ENCODE measurements at places on chromosomes 4 and X.
A peak's percentile ranks its signal among the peaks of the same experiment; 100 is the strongest.

- peak; percentile 13 for DNase-seq
Observed at GRCh38 chr4:173317004-173317403, 17.2 kb downstream of the HMGB2 start.

DNA sequence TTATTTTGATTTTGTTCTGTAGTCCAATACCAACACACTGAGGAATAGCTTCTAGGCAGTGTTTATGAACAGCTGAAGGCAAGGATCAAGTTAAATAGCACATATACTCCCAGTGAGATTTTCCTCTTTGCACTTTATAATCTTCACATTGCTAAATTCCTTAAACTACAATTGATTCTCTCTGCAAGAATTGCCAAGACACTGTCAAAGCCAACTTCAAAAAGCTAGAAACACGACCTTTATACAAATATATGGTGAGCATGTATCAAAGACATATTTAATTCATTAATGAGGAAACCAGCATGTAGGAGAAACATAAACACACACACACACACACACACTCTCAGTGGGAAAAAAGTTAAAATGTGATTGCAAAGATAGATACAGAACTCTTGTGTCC, 86.4 kb upstream of the FAM9C start:
- DNase-seq = no peak

DNA sequence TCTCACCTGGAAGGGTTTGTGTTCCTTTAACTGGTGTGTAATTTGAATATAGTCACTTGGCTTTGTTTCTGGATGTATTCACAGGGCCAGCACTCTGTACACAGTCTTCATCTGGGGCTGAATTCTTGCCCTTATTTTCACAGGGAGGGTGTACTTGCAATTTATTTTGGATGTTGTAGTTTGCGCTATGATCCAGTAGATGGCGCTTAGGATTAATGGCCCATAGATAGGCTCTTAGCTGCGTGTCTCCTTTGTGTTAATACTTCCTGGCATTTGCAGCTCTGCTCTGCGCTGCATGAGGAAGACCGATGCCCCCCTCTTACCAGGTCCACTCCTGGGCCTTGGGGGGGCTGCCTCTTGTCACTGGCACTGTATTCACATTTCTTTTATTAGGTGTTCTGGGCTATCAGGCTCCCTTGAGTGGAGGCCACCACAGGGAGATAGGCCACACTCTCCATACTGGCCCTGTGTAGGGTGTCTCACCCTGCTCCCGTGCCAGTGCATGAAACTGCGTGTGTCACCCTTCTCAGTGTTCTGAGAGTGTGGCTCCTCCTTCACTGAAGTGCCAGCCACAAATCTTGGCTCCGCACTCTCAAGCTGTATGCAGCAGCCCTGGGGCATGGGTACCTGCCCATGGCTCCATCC, 562.2 kb downstream of the ZIC3 start:
- peak; percentile 14 for DNase-seq

DNA sequence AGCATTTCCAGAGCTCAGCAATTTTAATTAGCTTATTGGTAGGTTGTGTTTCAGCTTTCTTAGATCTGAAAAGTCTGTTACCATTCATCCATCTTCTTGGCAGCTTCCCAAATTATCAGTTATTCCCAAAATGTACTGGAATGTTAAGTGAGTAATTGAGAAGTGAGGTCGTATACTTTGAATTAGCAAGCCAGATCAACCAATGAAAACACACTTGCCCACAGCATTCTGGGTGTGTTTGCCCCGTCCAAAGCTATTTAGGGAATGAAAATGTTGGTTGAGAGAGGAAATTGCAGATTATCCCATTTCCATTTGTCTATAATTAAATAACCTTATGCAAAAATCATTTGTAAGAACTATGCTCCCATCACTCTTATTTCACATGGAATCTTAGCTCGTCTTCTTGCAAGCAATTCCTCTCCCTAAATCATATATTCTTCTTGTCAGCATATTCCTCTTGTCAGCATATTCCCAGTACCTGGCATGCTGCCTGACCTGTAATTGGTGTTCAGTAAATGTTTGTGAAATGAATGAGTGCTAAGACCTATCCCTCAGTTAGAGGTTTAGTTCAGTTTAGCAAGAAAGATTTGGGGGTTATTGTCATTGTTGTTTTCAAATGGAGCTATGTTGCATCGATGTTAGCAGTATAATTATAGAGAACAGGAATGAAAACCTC, 23.3 kb upstream of the ANTXR2 start:
- DNase-seq = no peak

DNA sequence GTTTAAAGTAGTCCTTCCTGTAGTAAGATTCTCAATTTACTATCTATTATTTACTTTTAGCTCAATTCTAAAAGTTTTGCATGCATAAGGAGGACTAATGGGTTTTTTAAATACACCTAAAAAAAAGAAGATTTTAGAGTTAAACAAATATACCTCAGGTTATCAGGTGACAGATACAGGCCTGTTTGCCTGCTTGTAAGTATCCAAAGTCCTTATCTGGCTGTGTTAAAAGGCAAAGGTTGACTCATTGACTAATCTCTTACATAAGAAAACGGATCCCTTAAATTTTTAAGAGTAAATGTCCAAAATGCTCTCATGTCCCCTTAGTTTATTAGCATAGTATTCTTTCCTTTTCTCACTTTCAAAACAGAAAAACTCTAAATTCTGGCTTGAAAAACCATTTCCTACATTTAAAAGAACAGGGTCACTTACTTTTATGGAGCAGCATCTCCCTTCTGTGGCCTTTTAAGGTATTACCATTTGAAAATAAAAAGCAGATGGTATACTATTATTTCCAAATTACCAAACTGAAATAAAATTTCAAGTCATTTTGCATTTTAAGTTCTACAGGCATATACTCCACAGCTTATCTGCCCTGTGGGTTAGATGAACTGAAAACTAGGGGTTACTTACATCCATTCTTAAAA, 4.5 kb downstream of the CBR4 start:
- no peak for DNase-seq

DNA sequence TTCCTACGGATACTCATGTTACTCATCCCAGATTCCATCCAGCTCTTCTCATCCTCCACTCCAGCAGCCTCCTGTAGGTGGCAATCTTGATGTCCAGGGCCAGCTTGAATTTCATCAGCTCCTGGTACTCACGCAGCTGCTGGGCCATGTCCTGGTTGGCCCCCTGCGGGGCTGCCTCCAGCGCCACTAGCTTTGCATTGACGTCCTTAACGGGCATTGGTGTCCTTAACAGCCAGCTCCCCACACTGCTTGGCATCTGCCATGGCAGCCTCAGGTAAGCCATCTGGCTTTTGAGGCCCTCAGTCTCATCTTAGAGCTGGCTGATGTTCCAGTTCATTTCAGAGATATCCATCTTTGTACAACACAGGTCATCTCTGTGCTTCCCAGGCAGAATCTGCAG, 223.7 kb downstream of the FGF13 start:
- no peak for DNase-seq

GRCh38 chr4:66585767-66586166, 915.5 kb upstream of the EPHA5 start:
- no peak for DNase-seq

DNA sequence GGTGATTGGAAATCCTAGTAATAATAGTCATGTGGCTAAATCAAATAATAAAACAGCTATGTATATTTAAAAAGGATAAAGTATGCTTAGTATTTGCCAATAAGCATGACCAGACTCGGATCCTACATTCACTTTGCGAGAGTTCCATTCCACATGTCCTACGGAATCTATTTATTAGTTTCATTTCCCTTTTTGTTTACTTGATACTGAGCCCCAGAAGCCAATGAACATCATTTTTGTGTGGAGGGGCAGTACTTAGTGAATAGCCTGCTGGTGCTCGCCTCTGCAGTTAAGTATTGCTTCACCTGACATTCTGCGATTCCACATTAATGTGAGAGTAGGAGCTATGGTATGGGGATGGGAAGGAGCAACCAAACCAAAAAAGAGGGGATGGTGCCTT, 58.5 kb upstream of the NAP1L5 start:
- DNase-seq = no peak

DNA sequence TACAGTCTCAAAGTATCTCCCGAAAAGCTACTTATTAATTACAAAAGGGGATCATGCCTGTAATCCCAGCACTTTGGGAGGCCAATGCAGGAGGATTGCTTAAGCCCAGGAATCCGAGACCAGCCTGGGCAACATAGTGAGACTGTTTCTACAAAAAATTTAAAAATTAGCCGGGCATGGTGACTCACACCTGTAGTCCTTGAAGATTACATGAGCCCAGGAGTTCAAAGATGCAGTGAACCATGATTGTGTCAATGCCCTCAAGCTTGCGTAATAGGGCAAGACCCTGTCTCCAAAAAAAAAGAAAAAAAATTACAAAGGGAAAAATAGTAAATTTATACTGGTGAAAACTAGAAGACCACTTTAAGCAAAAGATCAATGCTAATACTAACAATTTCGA, 3.3 kb upstream of the PORCN start:
- DNase-seq = no peak

DNA sequence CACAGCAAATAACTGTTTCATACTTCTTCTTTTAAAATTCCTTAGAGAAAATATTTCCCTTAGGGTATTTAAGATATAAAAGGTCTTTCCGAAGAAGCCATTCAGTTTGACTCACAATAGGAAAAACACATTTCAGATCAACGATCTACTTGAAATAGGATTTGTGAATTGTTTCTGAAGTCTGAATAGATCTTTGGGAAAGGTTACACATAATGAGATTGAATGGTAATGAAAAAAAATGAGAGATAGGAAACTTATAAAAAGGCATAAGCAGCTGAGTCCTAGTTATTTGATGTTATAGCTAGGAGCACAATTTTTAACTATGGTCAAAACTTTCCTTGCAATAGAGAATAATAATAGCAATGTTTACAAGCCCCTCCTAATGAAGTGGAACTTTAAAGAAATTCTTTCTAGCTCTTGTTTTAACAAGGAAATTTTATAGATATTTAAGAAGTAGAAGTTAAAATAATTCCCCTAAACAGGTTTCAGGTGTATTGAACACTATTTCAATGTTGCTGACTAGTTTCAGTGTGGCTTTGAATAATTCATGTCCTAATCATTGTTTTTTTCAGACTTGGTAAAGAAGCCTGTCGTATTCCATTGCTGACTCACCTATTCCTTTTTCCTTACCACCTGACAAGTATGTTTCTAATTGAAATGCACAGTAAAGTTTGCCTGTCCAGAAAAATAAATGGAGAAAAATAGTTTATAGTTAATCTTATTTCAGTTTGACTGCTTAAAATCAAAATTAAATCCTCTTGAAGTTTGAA, 89.1 kb downstream of the PCDH18 start:
- DNase-seq = no peak

GRCh38 chr4:82787342-82787741, 11.3 kb downstream of the SCD5 start:
- DNase-seq = no peak

GRCh38 chr4:156800463-156800862, 171.1 kb downstream of the PDGFC start:
- DNase-seq = no peak

DNA sequence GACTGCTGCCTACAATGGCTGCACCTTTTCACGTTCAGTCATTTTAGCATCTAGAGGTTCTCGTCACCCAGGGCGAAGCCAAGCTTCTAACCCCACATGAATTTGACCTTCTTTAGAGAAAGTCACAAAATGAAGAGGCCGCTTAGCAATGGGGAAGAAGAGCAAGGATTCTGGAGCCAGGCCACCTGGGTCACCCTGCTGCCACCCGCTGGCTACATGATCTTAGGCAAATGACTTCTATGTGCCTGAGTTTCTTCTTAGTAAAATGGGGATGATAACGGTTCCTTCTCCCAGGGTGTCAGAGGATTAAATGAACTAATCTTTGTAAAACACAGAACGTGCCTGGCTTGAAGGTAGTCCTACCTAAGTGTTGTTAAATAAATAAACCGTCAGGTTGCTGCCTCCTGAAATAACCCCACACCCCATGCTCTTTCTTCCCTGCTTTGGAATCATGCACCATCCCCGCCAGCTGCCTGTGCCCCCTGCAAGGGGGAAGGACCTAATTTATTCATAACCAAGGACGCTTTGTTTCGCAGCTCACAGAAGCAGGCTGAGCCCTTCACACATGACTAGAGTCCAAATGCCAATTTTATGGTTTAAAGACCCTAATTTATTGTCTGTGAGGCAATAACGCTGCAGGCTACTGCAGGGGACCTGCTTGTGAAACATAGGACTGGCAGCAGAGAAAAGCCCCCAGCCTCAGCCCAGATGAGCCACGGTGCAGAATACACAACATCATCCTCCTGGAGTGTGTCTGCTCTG, 28.6 kb upstream of the NSG1 start:
- no peak for DNase-seq

- DNase-seq = no peak
Observed at GRCh38 chr4:73575660-73576059, 44.6 kb downstream of the RASSF6 start.

GRCh38 chrX:110315551-110315950, 2.3 kb downstream of the AMMECR1 start:
- no peak for DNase-seq

DNA sequence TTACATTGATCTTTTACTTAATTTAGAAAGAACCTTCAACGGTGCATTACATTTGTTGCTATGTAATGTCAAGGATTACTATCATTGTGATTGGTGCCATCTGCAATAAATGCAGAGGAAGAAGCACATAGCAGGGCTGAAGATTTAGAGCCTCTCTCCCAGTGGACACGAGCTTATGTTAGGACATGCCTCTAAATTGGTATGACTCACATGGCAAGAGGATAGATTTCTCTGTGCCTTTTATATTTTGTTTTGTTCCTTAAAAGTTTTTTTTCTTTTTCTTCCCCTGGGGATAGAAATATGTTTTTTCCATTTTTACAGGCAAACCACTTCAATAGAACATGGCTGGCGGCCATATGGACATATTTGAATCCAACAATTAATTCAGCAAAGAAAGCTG, 205.0 kb upstream of the HAND2 start:
- DNase-seq = no peak

- no peak for DNase-seq
Observed at GRCh38 chrX:120205816-120206753, 44.5 kb upstream of the ZBTB33 start.

DNA sequence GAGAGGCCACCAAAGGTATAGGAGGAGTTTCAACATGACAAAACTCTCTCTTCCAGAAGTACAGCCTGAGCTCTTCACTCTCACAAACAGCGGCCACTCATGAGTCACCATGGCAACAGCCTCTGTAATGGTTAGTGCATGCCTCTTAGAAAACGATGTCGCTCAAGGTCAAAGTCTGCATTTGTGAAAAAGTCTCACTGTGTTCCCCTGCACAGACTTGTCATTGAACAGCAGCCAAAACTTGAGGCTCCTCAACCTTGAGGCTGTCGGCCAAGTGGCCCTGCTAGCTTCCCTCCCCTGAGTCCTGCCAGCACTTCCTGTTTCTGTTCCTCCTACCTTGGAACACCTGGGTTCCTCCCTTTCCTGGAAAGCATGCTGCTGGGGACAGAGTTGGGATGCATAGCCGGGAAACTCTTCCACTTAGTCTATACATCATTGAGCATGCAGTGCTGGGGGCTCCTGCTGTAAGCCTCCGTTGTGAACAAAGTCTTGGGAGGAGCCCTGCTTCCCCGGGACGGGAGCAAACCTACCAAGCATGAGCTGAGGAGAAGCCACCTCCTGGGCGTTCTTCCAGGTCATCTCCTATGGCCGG, 66.6 kb downstream of the ING2 start:
- DNase-seq = no peak

All from NCI-H1930 (cell line).